ENCODE measurements at places on chromosomes 6 and 20.

DNA sequence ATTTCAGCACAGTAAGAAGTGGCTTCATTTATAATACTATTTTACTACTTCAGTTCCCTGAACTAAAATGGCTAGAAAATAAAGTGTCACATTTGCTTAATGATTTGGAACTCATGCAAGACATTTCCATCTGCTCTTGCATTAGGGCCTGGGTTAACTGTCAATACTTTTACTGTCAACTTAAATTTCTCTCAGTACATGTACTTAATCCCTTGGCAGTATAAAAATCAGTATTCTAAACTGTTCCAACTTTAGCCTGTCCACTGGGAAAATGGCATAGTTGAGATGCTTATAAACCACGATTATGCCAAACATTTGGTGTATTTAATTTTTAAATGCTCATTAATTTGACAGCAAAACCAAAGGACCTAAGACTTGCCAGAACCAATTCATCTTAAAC is 154.5 kb downstream of the ASCC3 start:
- no peak for DNase-seq

- no peak for DNase-seq
These were observed 21.7 kb downstream of the ELOVL5 start for GRCh38 chr6:53327017-53327395.

DNA sequence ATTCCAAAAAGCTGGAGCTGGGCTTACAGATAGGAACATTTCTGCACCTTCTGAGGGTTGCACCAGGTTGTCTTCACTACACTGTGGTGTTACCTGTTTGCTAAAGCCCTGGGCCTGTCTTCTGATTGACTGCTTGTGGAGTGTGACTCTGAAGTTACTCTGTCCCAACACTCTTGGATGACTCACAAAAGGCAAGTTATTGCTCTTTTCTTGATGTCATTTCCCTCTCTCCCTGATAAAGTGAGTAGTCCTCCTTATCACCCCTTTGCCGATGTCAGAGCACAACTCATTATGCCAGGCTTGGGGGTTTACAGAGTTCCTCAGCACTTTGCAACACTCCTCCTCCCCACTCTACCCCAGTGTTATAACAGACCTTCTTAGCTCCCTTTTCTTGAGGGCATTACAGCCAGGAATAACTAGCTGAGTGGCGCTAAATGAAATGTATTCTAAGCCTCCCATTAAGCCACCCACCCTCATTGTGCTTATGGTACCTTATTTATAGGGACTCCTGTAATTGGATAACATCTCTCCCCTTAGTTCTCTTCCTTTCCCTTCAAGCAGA is 36.1 kb upstream of the NKX2-4 start:
- DNase-seq = no peak

- no peak for DNase-seq
These were observed 81.5 kb upstream of the F13A1 start for GRCh38 chr6:6402006-6402405.

GRCh38 chr20:38269040-38269439 is 8.5 kb upstream of the KIAA1755 start:
- no peak for DNase-seq

GRCh38 chr6:43953794-43954310 is 173.4 kb downstream of the MRPL14 start:
- no peak for DNase-seq

GRCh38 chr6:12250383-12250770 is 39.8 kb upstream of the EDN1 start:
- no peak for DNase-seq

GRCh38 chr6:29531668-29532067 is 27.9 kb downstream of the UBD start:
- DNase-seq = no peak

DNA sequence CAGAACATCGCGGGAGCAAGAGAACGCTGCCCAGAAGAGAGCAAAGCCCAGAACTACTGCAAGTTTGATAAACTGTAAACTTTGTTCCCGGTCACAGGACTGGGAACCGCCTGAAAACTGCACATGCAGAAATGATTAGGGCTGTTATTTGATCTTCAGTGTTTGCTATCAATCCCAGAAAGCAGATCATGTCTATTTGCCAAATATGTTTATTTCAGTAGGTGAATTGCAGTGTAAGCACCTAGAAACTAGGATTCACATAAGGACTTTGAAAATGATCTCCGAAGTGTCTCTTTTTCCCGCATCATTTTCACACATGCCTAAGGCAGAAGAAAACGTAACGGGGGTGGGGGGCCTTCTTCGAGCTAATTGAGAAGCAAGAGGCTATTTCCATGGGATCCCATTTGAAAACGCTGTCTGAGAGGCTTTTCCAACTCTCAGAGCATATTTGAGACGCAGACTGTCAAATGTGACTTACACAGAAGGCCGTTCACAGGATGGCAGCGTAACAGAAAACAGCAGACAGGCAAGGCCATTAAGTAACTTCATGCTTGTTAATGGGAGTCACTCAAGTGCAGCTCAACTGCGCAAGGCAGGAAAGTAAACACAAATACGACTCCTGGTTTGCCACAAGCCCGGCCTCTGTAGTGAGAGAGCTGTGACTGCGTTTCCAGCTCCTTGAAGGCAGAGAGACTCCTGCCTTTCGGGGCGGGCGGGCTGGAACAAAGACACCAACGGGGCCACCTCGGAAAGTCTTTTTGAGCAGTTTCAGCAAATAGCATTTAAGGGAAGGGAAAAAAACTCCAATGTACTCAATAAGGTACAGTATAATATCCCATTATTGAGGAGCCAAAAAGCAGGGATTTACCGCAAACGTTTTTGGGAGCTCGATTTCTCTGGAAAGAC is 144.7 kb upstream of the ZNF217 start:
- DNase-seq = no peak

DNA sequence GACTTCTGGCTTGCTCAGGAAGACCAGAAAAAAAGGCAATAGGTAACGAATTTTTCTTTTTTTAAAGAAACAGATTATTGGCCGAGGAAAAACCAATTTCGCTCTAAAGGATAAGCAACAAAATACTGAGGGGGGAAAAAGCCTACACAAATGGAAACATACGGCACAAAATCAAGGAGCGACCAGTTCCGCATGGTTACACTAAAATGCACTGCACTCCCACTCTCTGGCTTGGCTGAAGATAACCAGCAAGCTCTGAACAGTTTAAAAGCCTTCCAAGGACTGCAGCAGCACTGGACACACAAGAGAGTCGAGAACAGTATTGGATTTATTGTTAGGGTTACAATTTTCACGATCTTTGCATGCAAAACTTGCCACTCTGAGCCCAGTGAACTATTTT is 881 bp upstream of the MAP7 start:
- DNase-seq = no peak

DNA sequence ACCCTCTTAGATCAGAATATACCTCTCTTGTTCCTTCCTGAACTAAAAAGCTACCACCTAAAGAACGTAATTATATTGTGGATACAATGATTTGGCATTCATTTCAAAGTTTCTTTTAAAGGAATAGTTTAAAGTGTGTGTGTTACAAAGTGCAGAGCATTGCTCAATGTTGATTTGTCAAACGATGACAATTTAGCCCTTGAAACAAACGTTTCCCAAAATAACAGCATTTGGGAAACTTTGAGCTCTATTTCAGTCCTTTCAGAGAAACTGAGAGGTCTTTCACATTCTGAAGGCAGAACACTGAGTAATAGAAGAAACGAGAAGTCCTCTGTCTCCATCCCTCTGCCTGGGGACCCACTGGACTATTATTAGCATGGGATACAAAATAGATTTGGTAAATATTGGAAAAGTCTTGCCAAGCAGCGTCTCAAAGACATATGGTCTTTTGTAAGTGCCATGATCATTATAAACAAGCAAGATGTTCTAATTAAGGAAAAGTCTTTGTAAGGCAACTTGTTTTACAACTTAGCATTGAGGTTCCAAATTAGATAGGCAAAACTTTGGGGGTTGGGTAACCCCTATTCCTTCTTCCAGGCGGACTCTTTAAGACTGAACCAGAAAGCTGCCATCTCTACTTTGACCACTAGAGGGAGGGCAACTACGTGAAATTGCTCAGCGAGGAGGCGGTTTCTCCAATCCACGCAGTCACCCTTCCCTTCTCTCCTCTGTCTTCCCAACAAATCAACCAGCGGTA is 208.8 kb downstream of the RNF144B start:
- DNase-seq = peak; percentile 22

- DNase-seq = no peak
These were observed 3.1 kb downstream of the JAG1 start for GRCh38 chr20:10670501-10671220.

GRCh38 chr20:14928083-14928482 is 590.7 kb upstream of the FLRT3 start:
- no peak for DNase-seq

- no peak for DNase-seq
These were observed 515.5 kb upstream of the NOX3 start for GRCh38 chr6:155970876-155971708.

DNA sequence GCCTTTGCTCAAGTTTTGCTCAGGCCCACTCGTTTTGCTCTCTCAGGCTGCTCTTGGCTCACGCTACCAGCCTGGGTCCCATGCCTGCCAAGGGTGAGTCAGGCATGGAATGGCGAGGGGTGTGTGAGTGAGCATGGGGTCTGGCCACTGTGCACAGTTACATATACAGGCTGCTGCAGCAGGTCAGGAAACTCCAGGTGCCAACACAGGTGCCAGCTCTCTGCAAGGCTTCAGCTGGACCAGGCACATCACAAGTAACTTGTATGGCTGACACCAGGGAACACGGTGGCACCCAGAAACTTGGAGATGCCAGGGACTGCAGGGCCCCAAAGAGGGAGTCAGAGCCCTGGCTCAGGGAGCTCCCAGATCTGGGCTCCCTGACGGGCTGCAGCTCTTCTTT is 146.8 kb downstream of the BTBD3 start:
- no peak for DNase-seq

Data from substantia nigra (tissue), 51 donors.